ENCODE measurements at places on chromosomes 3 and 15.

DNA sequence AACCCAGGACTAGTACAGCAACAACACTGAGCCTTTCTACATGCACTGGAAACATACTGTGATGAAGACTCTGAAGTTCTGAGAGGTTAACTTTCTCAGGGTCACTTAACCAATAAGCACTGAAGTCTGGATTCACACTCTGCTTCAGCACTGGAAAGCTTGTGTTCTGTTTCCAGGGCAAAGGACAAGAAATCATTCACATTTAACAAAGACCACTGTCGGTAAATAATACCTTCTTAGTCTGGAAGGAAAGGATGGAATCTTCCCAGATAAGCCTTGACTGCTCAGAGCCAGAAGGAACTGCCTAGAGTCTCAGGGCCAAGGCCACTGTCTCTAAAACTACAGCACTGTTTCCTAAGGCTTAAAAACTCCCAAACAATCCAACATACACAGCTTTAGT lies 4.3 kb upstream of the GLYCTK start:
- no peak overlapping the region for H3K27ac ChIP-seq
- H3K36me3 ChIP-seq, result no peaks in the 10 kb centered on the region
- peaks cover 22% of the 10 kb centered on the region for H3K4me1 ChIP-seq
- H3K27me3 ChIP-seq, result no peaks in the 10 kb centered on the region
- no peak overlapping the region for H3K4me3 ChIP-seq
- no peak for DNase-seq

DNA sequence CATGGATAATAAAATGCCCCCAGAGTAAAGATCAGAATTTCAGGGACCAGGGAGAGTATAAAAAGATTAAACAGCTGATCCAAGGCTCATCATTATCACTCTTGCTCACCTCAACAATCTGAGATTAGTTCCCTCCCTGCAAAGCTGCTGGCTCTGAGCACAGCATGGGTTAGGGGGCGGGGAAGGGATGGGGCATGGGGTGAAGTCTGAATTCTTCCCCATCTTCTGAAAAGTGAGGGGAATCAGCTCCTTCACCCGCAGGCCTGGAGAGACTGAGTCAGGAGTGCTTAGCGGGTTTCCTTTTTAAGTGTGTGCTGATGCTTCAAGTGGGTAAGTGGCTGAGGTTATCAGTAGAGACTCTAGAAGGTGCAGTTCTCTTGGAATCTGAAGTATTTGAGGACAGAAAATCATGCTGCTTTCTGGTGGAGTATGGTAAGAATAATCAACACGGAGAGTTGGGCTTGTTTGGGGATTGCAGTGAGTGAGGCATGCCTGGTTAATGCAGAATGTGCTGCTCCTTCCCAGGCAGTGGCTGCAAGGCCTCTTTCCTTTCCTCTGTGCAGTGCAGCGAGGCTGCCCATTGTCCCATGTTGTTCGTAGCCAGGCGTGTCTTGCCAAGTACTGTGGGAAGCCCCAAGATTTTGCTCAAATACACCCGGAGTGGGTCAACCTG lies 59.2 kb upstream of the TRAK1 start:
- H3K4me3 ChIP-seq, result no peak overlapping the region
- no peak for DNase-seq
- H3K27me3 ChIP-seq, result no peaks in the 10 kb centered on the region
- H3K36me3 ChIP-seq, result no peaks in the 10 kb centered on the region

- no peaks in the 10 kb centered on the region for H3K27me3 ChIP-seq
- H3K36me3 ChIP-seq, result no peaks in the 10 kb centered on the region
- H3K27ac ChIP-seq, result no peak overlapping the region
- no peak for DNase-seq
- no peak overlapping the region for H3K4me3 ChIP-seq
Observed at GRCh38 chr3:1056744-1057143, 36.1 kb upstream of the CNTN6 start.

DNA sequence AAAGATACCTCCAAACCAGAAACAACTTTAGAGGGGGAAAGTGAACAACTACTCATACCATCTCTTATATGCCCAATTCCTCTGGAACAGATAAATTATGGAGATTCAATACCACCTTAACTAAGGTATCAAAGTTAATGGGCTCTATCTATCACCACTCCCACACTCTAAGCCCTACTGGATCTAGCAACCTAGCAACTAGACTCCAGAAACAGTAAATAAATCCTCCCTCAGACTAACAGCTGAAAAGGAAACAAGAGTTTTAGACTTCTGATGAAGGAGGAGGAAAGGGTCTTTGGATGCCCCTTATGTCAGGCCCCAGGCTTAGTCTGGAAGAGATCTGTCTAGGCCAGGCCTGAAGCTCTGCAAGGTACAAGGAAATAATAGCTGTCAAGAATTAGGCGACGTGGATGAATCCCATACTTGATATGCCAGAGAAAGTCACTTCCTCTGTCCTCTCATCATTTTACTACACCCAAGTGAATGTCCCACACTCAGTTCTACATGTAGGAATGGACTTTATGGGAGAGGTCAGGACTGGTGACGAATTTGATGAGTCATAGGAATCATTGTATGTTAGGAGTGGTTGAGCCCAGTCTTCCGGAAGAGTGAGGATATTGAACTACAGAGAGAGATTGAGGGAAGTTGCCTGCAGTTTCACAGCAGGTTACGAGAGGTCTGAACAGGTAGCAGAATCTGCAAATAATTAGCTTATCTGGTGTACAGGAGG lies 113.8 kb downstream of the AKAP13 start:
- no peak for DNase-seq
- no peaks in the 10 kb centered on the region for H3K27me3 ChIP-seq
- H3K27ac ChIP-seq, result peak overlapping the region; percentile 10
- no peaks in the 10 kb centered on the region for H3K36me3 ChIP-seq
- no peak overlapping the region for H3K4me3 ChIP-seq
- H3K4me1 ChIP-seq, result peaks cover 20% of the 10 kb centered on the region

DNA sequence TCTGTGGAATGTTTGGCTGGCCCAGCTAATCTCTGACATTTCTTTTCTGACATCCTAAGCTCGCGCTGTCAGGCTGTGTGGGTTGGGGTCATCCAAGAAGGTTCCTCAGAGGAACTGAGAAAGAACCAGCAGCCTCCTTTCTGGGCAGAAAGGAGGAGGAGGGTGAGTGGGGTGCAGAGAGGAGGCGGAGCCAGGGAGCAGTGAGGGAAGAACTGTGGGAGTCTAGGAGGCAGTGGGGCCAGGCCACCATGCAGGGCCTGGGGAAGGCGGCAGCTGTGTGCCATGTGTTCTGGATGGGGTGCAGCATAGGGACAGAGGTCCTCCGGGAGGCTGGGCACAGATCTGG lies 5.3 kb downstream of the SEMA7A start:
- H3K27me3 ChIP-seq, result peaks cover 5% of the 10 kb centered on the region
- DNase-seq, result no peak
- peak overlapping the region; percentile 4 for H3K4me3 ChIP-seq
- H3K4me1 ChIP-seq, result peaks cover 50% of the 10 kb centered on the region
- peak overlapping the region; percentile 46 for H3K27ac ChIP-seq
- H3K36me3 ChIP-seq, result no peaks in the 10 kb centered on the region

- H3K4me3 ChIP-seq, result no peak overlapping the region
- no peaks in the 10 kb centered on the region for H3K4me1 ChIP-seq
- no peaks in the 10 kb centered on the region for H3K27me3 ChIP-seq
Observed at GRCh38 chr3:32973982-32974381, 22.5 kb downstream of the CCR4 start.

DNA sequence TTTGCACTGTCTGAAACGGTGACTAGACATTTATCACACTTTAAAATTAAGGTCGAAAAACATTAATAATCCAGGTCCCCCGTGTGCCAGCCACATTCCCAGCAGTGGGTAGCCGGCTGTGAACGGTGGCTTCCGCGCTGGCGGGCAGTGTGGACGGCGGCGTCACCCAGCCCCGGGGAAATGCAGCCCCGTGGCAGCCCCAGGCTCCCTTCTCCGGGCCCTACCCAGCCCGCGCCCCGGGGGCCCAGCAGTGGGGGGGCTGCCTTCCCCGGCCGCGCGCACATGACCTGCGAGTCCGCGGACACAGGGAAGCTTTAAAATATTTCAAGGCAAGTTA lies 25.3 kb downstream of the GABRA5 start:
- DNase-seq, result no peak
- H3K27ac ChIP-seq, result no peak overlapping the region
- H3K4me1 ChIP-seq, result peaks cover 18% of the 10 kb centered on the region

GRCh38 chr15:73265536-73266153 lies 103.1 kb downstream of the HCN4 start:
- H3K36me3 ChIP-seq, result no peaks in the 10 kb centered on the region
- H3K4me3 ChIP-seq, result no peak overlapping the region
- peak; percentile 17 for DNase-seq
- no peaks in the 10 kb centered on the region for H3K4me1 ChIP-seq
- no peaks in the 10 kb centered on the region for H3K27me3 ChIP-seq

DNA sequence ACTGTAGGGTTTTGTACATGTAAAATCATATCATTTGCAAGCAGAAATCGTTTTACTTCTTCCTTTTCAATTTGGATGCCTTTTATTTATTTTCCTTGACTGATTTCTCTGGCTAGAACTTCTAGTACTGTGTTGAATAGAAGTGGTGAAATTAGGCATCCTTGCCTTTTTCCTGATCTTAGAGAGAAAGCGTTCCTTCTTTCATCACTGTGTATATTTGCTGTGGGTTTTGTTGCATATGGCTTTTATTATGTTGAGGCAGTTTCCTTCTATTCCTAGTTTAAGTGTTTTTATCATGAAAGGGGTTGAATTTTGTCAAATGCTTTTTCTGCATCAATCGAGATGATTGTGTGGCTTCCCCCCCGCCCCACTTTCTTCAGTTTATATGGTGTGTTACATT lies 140.9 kb downstream of the ATG7 start:
- no peak for DNase-seq
- H3K36me3 ChIP-seq, result no peaks in the 10 kb centered on the region
- H3K27ac ChIP-seq, result no peak overlapping the region

DNA sequence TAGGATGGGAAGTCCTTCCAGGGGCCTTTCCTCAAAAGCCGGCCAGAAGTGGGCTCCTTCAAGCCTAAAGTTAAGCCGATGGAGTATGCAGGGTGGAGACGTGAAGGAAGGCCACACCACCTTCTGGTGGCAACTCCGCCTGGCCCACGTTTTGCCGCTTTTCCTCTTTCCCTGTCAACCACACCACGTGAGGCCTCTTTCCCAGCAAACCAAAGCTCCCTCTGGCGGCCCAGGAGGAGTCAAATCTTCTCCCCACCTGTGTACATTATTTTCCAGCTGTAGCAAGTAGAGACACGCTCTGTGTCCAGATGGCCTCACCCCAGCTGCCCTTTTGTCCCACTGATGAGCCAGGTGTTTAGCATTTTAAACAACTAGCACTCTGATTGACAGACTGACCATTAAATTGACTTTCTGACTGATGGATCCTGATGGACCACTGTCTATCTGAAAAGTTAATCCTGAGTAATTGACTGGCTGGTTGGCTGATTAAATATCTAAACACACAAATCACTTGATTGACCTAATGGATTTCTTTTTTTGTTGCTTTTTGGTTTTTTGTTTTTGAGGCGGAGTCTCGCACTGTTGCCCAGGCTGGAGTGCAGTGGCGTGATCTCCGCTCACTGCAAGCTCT lies 59.6 kb upstream of the ZBTB38 start:
- no peaks in the 10 kb centered on the region for H3K4me1 ChIP-seq
- no peaks in the 10 kb centered on the region for H3K27me3 ChIP-seq
- no peak overlapping the region for H3K4me3 ChIP-seq
- no peak overlapping the region for H3K27ac ChIP-seq

- H3K27ac ChIP-seq, result no peak overlapping the region
- no peaks in the 10 kb centered on the region for H3K36me3 ChIP-seq
- DNase-seq, result no peak
- H3K4me3 ChIP-seq, result no peak overlapping the region
Observed at GRCh38 chr3:162338514-162338913, 841.9 kb downstream of the OTOL1 start.

- H3K4me3 ChIP-seq, result no peak overlapping the region
- DNase-seq, result no peak
- no peak overlapping the region for H3K27ac ChIP-seq
- no peaks in the 10 kb centered on the region for H3K4me1 ChIP-seq
- no peaks in the 10 kb centered on the region for H3K36me3 ChIP-seq
- no peaks in the 10 kb centered on the region for H3K27me3 ChIP-seq
Observed at GRCh38 chr3:143382816-143383215, 263.2 kb downstream of the CHST2 start.

DNA sequence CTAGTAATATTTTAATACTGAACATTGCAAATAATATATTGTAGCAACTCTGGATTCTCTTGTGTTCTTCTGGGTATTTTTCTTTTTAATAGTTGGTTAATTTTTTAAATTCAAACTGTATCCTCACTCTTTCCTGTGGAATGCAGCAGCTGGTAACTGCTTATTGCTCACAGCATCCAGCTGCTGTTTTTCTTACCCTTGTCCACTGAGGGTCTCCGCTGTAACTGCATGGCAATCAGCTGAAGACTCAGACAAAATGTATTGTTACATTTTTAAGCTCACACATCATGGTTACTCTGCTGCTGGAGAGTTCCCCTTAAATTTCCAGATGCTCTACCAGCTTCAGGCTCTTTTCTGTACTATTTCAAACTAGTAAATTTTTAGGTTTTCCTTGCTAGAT lies 227.6 kb downstream of the MBNL1 start:
- H3K4me1 ChIP-seq, result no peaks in the 10 kb centered on the region
- H3K27me3 ChIP-seq, result no peaks in the 10 kb centered on the region
- H3K4me3 ChIP-seq, result no peak overlapping the region
- no peak overlapping the region for H3K27ac ChIP-seq
- no peak for DNase-seq

GRCh38 chr3:4753073-4753691 lies 226.1 kb upstream of the BHLHE40 start:
- H3K27ac ChIP-seq, result no peak overlapping the region
- no peaks in the 10 kb centered on the region for H3K36me3 ChIP-seq
- H3K4me1 ChIP-seq, result peaks cover 19% of the 10 kb centered on the region
- DNase-seq, result no peak
- H3K27me3 ChIP-seq, result no peaks in the 10 kb centered on the region
- no peak overlapping the region for H3K4me3 ChIP-seq

DNA sequence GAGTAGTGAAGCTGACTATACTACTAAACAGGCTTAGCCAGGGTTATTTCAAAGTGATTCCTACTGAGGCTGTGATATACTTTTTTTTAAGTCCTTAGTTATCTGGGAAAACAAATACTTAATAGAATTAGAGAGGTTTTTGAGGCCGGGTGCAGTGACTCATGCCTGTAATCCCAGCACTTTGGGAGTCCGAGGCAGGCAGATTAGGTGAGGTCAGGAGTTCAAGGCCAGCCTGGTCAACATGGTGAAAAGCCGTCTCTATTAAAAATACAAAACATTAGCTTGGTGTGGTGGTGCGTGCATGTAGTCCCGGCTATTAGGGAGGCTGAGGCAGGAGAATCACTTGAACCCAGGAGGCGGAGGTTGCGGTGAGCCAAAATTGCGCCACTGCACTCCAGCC lies 34.2 kb downstream of the PRTG start:
- H3K36me3 ChIP-seq, result no peaks in the 10 kb centered on the region
- no peaks in the 10 kb centered on the region for H3K27me3 ChIP-seq
- no peak overlapping the region for H3K27ac ChIP-seq
- DNase-seq, result no peak
- H3K4me1 ChIP-seq, result no peaks in the 10 kb centered on the region

- H3K27ac ChIP-seq, result no peak overlapping the region
- H3K4me3 ChIP-seq, result no peak overlapping the region
- DNase-seq, result no peak
- peaks cover 18% of the 10 kb centered on the region for H3K4me1 ChIP-seq
- no peaks in the 10 kb centered on the region for H3K36me3 ChIP-seq
- no peaks in the 10 kb centered on the region for H3K27me3 ChIP-seq
Observed at GRCh38 chr15:100856867-100857266, 22.8 kb upstream of the ALDH1A3 start.

Data from tibial nerve (tissue), 4 donors.